ENCODE measurements at places on chromosomes 13 and 19.

DNA sequence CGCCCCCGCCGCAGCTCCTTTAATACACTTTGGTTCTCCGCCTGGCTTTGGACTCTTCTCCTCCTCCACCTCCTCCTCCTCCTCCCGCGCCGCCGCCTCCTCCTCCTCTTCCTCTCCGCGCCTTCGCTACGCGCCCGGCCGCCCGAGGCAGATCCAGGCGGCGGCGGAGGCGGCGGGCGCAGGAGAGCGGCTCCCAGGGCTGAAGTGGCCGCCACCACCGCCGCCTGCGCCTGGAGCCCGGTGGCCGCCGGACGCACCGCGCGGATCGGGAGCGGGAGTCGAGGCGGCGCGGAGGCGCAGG lies at the start of gene ZIC2:
Gene ZIC2, plus strand, starts transcription at position 50 of the 301 bp plus-strand sequence. CDS start 281 bp downstream, outside the sequence.
- no peak for DNase-seq

DNA sequence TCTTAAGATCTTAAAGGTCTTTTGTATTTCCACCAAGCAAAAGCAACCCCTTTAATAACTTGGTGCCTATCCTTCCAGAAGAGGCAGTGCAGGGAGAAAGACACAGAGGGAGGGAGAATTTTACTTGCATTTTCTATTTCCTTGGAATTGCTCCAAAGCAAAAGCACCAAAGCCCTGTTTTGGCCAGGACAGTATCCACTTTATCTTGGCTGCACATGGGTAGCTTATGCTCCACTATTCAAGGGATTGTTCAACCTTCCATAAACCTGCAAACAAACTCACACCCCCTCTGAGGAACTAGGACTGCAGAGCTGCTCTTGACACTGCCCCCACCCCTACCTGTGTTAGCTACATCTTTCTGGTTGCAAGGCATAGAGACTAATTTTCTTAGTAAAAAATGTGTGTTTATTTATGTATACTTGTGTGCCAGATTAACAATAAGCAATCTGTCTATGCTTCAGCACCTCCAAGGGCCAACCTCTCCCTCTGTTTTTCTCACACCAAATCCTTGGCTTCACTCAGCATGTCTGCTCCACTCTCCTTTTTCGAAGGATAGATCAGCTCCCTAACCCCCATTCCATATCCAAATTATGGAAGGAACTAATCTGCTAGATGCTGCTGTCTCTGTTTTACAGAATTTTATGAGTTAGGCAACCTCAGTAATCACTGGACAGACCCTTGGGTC lies 68.1 kb upstream of the KLF12 start:
- no peak for DNase-seq

GRCh38 chr19:48953990-48954594 lies 583 bp upstream of the BAX start:
- DNase-seq: no peak

DNA sequence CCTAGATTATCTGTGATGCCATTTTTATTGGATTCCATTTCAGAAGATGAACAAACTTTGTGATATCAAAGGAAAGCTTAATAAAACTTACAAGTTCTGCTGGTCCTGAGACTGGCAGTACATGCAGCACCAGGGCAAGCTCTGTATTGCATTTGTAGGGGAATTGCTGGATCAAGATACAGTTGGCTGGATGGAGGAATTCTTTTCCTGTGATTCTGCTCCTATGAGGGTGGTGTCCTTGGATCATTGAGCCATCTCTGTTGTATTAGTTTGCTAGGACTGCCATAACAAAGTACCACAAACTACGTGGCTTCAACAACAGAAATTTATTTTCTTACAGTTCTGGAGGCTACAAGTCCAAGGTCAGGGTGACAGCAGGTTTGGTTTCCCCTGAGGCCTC lies 33.9 kb upstream of the CSNK1A1L start:
- DNase-seq: no peak

GRCh38 chr13:59495299-59495698 lies 668.4 kb downstream of the DIAPH3 start:
- no peak for DNase-seq

GRCh38 chr19:2426611-2427428 lies 566 bp downstream of the TIMM13 start:
- DNase-seq: no peak

DNA sequence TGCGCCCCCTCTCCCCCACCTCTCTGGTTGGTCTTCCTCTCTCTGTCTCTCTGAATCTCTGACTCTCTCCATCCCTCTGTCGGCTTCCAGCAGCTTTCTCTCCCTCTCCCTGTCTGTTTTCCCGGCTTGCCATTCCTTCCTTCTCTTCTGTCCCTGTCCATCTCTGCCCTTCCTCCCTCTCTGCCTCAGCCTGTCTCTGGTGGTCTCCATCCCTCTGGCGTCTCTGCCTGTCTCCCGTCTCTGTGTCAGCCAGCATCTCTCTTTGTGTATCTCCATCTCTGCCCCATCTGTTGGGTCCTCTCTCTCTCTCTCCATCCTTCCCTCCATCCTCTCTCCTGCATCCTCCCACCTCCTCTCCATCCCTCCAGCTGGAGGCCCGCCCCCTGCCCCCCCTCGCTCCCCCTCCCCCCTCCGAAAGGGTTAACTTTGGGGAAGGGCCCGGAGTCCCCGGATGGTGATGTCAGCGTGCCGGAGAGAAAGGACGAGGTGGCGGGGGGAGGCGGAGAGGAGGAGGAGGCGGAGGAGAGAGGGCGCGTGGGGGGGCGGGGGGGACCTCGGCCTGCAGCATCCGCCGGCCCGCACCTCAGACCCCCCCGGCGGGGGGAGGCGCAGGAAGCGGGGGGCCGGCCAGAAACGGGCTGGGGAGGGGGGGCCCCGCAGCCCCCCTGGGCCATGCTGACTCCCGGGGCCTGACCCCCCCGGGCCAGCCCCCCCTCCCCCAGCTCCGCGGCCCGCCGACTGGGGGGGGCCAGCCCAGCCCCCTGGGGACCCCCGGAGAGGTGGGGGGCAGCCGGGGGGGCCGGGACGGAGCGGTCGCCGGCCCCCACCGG lies at the start of gene BRSK1:
Gene BRSK1, plus strand, starts transcription at position 450 of the 830 bp plus-strand sequence. CDS start 446 bp downstream, outside the sequence.
- peak; percentile 31 for DNase-seq

DNA sequence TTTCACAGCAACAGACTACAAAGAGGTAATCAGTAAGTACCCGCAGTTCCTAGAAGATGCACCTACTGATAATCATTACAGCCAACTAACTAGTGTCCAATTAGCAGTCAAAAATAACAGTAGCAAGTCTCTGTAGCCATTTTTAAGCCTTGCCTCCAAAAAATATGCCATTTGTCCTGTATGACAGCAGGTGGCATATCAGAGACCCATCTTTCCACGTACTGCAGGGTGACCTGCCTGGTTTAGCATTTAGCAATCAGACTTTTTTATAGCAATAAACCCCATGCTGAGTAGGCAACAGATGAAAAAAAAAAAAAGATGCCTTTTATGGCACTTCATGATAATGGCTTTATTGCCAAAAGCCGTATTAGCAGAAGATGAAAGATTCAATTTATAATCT lies 155.3 kb upstream of the LSM14A start:
- no peak for DNase-seq

- no peak for DNase-seq
Observed at GRCh38 chr19:42368360-42368759, 21.7 kb downstream of the CNFN start.

GRCh38 chr13:111323549-111323948 lies 3.1 kb downstream of the TEX29 start:
- DNase-seq: no peak

DNA sequence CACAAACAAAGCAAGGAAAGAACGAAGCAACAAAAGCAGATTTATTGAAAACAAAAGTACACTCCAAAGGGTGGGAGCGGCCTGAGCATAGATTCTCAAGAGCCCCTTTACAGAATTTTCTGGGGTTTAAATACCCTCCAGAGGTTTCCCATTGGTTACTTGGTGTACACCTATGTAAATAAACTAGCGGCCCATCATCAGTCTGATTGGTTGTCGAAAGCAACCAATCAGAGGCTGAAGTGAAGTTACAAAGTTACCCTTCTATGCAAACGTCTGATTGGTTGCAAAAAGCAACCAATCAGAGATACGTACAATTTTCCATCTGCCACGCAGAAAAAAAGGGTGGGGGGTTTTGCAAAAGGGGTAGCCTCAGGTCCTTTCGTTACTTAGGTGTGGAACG lies 96.3 kb upstream of the UBAC2 start:
- DNase-seq: no peak

DNA sequence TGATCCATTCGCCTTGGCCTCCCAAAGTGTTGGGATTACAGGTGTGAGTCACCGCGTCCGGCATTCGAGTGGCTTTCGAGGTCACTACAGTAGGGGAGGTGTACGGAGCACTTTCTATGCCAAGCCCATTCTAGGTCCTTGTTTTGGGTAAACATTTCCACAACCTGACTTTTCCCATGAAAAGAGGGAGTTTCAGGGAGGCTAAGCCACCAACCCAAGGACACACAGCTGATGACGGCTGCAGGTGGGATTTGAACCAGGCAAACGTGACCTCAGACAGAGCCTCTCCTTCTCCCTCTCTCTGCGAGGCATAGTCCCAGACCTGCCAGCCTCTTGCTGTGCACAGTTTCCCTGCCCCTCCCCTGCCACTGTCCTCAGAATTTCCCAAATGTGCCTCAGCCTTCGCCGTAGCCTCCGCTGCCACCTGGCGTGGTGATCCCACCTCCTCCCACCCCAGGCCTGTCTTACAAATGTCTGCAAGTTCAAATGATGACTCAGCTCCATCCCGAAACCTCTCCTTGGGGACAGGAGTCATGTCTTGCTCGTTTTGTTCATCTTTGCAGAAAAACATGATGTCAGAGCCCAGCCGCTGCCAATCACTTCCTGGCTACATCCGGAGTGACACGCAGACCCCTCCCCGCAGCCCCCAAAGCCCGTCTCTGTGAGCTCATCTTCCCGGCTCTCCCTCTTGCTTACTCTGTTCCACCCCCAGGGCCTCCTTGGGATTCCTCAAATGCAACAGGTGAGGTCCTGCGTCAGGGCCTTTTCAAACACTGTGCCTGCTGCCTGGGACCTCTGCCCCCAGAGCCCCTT lies 6.6 kb upstream of the GADD45B start:
- no peak for DNase-seq

- no peak for DNase-seq
Observed at GRCh38 chr13:101614491-101614890, 162.0 kb downstream of the ITGBL1 start.

DNA sequence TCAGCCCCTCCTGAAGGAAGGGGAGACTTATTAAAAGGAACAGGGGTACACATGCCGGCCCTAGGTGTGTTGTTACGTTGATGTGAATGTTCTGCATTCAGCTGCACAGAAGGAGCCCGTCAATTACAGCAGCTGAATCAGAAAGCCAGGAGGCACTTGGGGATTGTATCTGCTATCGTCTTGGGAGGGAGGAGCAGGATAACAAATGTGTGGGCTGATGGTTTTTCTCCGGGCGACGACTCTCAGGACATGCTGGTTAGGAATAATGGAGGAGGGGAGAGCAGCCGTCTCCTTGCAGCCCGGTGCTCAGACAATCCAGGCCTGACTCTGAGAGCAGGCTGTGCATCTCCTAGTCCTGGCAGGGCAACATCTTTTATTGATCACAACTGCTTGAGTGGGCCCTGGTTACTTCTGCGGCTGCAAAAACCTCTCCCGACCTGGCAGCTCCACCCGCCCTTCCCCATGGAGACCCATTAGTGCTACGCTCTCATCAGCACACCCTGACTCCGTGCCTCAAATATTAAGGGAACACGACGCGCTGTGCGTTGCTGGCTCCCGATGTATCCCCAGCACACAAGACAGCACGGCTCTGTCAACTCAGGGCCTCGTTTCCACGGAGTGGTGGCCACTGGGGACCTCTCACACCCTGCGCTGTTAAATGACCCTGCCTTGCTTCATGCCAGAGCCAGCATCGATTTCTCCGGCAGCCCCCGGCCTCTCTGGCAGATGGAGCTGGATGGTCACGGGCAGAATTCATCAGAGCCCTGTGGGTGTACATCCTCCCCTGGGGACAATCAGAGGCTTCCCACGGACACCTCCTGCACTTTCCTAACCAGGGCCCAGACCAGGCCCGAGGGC lies 25.3 kb downstream of the PEPD start:
- no peak for DNase-seq

GRCh38 chr13:21365574-21365973 lies 93.5 kb downstream of the ZDHHC20 start:
- peak; percentile 7 for DNase-seq

DNA sequence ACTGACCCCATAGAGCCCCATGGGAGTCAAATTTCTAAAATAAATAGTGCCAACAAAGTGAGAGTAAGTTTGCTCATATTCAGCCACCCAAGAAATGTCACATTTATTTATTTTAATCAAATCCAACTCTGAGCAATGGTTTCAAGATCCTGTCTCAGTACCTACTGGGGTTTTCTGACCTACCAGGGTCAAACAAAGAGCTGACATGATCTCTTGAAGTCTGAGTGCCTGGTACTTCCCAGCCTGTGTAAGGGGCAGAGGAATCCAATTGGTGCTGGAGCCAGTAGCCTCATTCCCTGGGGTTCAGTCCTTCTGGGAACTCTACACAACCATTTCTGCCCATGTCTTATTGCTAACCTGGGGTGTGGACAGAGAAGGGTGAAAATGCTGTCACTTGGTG lies 104.6 kb upstream of the SERP2 start:
- DNase-seq: no peak

GRCh38 chr19:47459477-47459876 lies 12.2 kb downstream of the SLC8A2 start:
- DNase-seq: no peak

DNA sequence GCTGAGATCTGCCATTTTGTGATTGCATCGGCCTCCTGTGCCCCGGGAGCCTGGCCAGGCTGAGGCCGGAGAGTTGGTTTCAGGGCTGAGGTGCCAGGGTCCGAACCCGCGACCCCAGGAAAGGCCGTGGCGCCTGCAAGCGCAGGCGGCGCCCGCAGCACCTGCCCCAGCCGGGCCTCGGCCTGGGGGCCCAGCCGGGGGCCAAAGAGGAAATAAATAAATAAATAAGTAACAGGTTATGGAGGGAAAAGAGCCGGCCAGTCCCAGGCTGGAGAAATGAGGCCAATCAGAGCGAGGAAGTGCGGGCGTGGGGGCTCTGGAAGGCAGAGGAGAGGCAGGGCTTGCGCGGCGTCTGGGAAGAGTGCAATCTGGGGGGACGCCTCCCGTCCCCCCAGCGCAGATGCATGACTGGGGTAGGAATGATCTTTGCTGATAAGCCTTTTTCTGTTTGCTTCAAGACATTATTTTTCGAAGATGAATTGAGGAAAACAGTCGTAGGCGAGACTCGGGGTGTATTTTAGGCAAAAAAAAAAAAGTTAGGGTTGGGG lies 145.6 kb upstream of the ZNF536 start:
- DNase-seq: no peak

DNA sequence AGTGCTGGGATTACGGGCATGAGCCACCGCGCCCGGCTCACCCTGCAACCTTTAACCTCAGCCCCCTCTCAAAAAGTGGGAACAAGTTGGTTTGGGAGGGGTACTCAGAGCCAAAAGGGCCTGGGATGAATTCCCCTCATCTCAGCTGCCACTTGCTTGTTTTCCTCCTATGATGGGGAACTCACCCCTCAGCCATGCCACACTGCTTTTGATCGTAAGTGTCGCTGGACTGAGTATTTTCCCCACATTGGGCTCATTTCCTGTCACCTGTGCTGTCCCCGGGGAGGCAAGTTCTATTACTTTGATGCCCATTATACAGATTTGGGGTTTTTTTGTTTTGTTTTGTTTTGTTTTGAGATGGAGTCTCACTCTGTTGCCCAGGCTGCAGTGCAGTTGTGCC lies 6.5 kb downstream of the R3HDM4 start:
- DNase-seq: no peak
